ENCODE measurements at places on chromosomes 4 and X.

DNA sequence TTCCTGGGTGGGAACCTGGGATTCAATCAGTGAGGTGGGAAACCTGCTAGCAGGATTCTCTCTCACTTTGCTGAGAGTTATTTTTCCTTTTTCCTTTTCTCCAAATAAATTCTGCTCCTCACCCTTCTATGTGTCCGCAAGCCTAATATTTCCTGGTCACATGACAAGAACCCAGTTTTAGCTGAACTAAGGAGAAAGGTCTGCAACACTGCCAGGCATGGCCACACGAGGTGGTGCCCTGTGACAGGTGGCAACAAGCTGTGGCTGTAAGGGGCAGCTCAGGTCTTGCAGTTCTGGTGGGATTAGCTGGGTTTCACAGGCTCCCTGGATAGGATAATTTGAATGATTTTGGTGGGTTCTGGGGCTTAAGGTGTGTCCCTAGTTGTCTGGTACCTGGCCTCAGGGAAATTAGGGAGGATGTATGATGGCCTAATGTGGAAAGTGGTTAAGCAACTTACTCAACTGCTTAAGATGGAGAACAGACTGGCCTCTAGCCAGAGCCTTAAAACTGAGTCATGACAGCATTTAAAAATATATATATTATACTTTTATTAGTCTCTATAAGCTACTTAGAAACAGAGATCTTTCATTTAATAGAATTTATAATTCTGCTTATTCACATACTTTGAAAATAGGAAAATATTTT is 215.0 kb downstream of the IL15 start:
- no peak for DNase-seq

DNA sequence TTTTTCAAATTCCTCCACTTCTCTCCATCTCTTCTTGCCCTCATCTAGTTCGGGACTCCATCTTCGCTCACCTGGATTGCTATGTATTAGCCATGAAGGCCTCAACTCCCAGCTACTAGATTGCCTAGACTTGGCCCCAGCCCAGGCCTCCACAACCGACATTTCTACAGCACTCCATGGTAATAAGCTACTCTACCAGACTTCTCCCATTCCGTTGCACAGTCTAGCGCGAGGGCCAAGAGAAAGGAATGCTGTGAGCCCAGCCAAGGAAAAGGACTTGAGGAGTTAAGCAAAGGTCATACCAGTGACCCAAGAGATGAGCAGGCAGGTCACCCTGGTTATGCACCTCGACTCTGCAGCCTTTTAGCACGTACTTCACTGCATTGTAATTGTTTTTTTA is 75.6 kb downstream of the SOWAHB start:
- DNase-seq = no peak

DNA sequence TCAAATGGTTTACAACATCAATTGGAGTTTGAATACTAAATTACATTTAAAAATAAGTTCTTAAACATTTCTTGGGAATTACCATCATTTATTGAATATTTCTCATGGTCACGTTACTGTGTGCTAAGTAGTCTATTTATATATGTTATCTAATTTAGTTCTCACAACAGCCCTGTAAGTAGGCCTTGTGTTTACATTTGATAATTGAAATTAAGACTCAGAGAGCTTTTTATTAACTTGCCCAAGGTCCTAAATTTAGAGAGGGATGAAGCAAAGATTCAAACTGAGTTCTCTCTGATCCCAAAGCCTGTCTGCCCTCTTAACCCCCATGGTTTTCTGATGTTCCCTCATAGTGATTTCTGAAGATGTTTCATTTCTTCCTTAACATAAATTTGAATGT is 103.7 kb downstream of the CEP135 start:
- DNase-seq = no peak

DNA sequence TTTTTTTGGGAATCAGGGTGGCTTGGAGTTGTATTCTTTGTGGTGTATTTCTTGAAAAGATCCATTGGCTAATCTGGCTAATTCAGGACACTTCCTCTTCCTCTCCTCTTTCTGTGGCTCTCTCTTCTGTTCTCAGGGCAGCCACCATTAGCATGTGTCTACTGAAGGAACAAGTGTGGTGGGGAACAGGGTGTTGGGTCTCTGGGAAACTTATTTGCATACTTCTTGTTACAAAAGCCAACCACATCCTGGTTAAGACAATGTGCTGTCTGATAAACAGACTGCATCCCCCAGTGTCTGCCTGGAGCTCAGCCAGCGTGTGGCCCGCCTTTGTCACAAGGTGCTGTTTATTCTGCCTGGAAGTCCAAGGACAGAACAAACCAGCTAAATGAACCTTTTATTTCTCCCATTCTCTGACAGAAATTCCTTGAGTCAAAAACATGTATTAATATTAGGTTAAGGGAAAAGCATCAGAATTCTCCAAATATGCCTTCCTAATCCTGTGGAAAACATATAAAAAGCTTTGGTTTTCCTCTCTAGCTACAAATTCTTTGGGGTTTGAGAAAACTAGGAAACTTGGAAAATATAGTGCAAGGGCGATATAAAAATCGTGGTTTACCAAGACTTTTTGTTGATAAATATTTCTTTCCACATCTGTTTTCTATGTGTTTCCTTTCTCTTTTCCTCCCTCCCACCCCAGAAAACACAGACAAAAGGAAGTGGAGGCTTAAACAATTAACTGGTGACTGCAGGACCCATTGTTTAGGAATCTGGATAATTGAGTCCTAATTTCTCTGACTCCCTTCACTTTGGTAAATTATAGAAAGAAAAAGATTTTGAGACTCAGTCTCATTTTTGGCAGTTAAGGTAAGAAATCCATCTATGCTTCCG is 203.6 kb downstream of the SPRY1 start:
- peak; percentile 33 for DNase-seq

DNA sequence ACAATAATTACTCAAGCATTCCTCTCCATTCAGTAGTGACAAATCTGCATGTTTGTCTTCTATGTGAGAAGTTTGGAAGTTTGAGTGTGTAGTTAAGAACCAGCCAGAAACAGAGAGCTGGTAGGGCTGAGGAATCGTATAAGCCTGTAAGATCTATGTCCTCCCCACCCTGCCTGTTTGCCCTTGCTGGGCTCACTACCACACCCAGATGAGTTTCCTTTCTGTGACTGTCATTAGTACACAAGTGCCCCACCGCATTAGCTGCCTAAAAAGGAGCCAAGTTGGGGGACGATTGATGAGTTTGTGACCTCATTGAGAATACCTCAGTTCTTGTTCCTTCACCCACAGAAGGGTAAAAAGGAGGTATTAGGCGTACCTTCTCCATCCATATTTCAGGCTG is 28.3 kb downstream of the DOCK11 start:
- DNase-seq = no peak

DNA sequence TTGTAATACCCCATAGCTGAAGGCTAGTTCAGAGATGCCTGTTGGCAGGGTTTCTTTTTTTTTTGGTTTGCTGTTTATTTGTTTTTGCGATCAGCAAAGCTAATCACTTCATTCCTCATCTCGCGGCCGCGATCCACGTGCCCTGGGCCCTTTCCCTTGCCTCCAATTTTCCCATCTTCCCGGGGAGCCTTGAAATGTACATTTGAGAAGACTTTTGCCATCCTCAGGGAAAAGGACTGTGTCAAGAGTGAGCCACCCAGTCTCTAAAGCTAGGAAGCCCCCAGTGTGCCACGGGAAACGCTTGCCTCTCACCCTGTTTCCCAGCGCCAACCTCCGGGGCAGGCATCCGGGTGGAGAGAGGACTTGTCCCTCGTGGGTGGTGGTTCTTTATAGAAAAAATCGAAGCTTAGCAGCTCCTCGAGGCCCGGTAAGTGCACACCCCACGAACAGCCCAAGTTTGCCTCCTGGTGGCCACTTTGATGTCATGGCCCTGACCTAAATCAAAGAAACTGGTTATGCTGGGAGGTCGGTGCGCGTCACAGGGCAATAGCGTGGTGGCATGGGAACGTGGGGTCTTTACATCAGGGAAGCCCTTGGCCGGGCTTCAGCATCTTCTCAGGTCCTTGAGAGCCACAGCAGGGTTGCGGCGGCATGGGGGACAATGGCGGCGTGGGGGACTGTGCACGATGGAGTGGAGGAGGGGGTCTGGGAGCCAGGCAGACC is 42.0 kb downstream of the MAP7D3 start:
- no peak for DNase-seq

- DNase-seq = no peak
Measured at GRCh38 chr4:88938138-88938537, 118.8 kb downstream of the FAM13A start.

- no peak for DNase-seq
Measured at GRCh38 chr4:145340071-145340675, 141.5 kb upstream of the SMAD1 start.

DNA sequence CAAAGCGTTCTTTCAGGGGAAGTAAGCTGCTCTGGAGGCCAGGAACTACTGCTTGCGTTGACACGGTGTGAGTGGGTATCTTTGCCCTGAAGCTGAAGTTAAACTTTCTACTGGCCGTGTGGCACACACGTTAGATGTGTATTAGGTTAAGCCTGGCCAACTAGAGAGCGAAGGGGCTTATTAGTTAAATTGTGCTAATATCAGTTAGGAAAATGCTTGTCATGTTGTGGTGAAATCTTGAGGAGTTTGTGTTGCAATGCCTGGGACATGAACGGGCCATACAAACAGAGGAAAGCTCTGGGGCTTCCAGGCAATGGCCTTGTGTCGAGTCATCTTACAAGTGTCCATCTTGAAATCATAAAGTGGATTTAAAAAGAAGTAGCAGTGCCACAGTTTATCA is 62.6 kb downstream of the NSUN7 start:
- no peak for DNase-seq

Measured in stimulated activated CD8-positive, alpha-beta memory T cell treated with anti-CD3 and anti-CD28 coated beads, Interleukin-4, amount 100 ng/mL, for 4 hours (primary cell).